Cortex of kidney (tissue), 1 donor: ENCODE measurements at places on chromosomes 7 and 10.

GRCh38 chr7:27119412-27119911 is 11.1 kb downstream of the HOXA4 start:
- no peak for DNase-seq

DNA sequence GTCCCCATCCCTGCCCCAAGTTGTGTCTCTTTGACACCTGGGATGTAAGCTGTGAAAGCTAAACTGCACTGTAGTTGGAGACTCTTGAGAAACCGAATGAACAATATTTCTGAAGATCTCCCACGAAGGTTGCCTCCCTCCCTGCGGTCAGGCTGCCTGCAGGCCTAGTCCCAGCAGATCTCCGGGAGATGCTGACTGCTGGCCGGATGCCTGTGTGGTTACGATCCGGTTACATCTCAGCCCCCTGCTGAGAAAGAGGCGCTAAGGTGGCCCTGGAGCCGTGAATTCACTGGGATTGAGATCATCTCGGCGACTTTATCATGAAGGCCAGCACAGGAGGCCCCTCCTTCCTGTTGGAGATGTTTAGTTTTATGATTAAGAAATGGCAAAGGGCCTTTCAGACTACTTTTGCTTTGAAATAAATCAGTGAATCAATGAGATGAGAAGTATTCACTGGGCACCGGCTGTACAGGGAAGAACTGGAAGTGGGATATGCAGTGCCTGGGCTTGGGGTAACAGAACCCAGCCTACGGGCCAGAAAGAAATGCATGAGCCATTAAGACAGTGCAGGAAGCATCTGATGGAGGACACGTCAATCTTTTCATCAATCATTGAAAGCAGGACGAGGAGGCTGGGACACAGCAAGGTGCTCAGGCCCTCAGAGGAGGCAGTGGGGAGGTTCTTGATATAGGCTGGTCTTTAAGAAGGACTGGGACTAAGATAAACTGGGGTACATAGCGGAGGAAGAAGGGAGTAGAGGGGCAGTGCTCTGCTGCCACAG is 177.6 kb downstream of the PRKAG2 start:
- DNase-seq, result no peak

DNA sequence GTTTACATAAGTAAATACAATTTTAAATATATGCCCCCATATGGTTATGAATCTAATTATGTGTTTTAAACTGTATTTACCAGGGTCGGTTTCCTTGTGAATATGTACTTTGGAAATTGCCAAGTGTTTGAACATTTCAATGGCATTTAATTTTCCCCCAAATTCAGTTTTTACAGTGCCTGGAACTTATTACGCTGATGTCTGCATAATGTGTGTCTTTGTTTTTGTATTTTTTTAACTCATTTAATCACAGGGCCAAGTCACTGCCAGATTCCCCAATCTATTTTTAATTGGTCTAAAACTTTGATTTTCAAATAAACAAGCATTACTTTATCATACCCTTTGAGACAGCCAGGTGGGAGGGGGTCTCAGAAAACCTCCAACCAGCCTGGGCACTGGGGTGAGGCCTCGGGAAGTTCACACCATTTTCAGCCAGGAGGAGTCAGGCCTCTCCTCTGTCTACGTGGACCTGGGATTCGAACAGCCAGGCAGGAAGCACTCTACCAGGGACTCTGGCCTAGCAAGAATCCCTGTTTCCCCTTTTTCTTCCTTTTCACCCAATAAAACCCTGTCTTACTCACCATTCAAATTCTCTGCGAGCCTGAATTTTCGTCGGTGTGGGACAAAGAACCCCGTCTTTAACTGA is 151.5 kb upstream of the COL1A2 start:
- no peak for DNase-seq

DNA sequence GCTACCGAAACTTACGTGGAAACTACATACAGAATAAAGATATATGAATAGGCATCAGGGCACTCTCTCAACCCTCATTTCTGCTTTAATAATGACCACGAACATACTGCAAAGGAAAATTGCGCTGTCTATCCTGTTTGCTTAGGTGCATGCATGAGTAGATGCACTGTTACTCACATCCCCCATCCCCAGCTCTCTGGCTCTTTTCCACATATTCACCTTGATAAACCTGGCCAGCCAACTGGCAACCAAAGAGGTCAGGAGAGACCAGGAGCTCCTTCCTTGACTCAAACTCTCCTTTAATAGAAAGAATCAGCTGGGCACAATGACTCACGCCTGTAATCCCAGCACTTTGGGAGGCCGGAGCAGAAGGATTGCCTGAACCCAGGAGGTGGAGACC is 29.6 kb downstream of the HIBADH start:
- DNase-seq, result no peak

DNA sequence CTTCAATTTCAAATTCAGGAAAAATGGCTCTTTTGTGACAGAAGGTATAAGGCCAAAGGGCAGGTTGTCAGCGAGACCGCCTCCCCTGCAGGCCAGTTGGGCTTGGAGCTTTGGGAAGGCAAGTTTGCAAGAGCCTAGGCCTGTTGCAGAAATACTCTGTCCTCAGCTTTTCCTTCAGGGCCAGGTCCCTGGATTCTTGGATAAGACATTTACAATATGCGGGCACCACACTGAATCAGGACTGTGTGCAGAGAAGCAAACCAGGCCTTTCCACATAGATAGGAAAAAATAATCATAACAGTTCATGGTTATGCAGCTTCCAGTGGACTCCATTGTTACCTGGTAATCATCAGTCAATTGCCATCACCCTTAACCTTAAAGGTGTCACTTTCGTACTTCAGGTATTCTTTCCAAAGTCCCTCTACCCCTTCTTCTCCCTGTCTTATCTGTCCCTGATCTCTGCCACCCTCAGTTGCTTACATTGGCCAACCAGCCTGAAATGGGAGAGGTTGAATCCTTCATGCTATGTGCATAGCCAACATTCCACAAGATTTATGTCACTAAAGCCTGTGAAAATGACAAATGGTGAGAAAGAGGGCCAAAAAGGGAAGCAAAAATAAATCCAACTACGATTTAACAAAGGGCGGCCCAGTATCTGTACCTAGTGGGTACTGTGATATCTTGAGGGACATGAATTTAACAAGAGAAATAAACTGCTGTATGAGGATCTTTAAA is 304.5 kb upstream of the NFE2L3 start:
- DNase-seq, result no peak

- no peak for DNase-seq
These were observed 22.8 kb upstream of the FOXL3 start for GRCh38 chr7:266851-267840.

- no peak for DNase-seq
These were observed 687 bp downstream of the EPDR1 start for GRCh38 chr7:37920849-37921805.
